Mesendoderm (in vitro differentiated cells): ENCODE measurements at places on chromosomes 7 and 10.
A peak's percentile ranks its signal among the peaks of the same experiment; 100 is the strongest.

DNA sequence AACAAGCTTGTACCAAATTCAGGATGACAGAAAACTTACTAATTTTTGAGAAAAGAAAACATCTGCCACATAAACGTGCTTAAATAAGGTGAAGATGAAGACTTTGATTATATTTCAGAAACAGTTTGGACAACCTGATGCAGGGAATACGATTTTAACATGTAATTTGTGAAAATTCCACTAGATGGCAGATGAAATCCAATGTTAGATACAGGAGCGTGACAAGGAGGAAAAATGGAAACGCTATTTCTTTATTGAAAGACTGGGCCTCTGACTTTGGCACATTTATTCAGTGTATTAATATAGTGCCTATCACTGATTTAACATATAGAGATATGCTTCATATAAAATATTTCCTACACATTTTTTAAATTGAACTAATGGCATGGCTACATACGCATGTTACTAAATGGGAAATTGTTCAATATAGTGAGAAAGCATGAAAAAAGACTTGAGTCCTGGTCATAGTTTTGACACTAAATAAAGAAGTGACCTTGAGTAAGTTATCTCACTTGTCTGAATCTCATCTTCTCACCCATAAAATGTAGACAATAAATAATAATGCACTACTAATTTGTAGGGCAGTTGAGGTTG, 60.7 kb downstream of the CD36 start:
- peak; percentile 50 for DNase-seq

DNA sequence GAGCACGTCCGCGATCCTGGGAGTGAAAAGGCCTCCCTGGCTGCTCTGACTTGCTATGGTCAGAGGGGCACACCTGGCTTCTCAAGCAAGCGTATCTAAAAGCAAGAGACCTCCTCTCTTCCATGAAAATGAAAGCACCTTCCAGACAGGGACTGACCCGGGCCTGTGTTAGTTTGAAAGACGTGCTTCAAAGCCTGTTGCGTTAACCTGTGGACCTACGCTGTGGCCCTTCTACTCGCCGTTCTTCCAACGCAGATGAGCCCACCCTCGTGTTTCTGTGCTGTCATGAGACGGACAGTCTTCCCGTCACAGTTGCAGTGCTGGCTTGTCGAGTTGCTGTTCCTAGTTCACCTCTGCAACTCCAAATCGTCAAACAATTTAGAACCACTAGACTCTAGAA, 15.5 kb upstream of the GDI2 start:
- no peak for DNase-seq

DNA sequence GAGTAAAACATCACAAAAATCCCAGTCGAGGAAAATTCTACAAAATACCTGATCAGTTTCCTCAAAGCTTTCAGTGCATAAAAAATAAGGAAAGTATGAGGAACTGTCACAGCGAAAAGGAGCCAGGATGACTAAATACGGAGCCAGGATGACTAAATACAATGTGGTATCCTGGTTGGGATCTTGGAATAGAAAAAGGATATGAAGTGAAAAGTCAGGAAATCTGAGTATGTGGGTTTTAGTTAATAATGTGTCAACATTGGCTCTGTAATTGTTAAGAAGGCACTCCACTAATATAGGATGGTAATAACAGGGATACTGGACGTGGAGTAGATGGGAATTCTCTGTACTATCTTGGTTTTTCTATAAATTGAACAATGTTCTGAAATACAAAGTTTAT, 175.5 kb downstream of the SUGCT start:
- DNase-seq = no peak

GRCh38 chr7:14235056-14235455, 245.6 kb upstream of the ETV1 start:
- no peak for DNase-seq

DNA sequence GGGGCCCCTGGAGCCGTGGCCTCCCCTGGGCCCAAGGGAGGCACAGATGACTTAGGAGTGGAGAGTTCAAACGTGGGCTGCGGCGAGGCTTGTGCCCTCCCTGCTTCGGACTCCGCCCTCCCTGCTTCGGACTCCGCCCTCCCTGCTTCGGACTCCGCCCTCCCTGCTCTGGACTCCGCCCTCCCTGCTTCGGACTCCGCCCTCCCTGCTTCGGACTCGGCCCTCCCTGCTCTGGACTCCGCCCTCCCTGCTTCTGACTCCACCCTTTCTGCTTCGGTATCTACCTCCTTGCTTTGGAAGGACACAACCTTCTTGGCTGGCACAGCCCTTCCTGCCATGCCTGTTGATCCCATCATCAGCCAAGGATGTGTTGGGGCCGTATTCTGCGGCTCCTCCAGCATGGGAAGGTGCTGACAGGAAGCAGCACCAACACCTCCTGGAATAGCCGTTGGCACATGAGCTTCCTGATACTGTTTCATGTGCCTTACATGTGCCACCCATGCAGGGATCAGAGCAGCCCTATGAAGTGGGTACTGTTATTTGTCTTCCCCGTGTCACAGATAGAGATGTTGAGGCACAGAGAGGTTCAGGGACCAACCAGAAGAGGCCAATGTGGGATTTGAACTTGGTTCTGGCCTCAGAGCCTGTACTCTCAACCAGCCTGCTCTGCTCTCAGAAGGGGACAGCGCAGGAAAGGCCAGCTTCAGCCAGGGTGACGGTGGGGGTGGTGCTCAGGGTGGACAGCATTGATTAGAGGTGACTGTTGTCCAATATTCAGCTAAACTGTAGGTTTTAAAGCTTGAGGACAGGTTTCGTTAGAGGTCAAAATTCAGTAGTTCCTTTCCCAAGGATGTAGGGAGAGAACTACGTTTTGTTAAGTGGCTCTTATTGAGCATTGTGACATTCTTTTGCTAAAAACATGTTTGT, 114.5 kb downstream of the NKX6-2 start:
- no peak for DNase-seq

DNA sequence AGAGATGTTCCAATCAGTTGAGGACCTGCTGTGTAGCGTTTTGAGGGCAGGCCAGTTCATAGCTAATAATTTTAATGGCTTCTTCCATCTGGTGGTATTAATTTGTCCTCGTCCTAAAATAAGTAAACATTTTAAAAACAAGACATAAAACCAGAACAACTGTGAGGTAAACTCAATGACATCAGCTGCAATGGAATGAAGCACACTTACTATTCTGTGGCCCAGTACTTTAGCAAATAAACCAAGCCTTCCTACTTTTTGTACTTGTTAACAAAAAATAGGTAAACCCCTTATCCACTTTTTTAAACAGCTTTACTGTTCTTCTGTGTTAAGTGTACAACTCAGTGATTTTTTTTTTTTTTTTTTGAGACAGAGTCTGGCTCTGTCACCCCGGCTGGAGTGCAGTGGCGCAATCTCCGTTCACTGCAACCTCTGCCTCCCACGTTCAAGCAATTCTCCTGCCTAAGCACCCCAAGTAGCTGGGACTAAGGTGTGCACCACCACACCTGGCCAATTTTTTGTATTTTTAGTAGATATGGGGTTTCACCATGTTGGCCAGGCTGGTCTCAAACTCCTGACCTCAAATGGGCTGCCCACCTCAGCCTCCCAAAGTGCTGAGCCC, 28.9 kb upstream of the FZD1 start:
- no peak for DNase-seq

- no peak for DNase-seq
These were observed 232.2 kb downstream of the DYNC1I1 start for GRCh38 chr7:96004578-96004977.

DNA sequence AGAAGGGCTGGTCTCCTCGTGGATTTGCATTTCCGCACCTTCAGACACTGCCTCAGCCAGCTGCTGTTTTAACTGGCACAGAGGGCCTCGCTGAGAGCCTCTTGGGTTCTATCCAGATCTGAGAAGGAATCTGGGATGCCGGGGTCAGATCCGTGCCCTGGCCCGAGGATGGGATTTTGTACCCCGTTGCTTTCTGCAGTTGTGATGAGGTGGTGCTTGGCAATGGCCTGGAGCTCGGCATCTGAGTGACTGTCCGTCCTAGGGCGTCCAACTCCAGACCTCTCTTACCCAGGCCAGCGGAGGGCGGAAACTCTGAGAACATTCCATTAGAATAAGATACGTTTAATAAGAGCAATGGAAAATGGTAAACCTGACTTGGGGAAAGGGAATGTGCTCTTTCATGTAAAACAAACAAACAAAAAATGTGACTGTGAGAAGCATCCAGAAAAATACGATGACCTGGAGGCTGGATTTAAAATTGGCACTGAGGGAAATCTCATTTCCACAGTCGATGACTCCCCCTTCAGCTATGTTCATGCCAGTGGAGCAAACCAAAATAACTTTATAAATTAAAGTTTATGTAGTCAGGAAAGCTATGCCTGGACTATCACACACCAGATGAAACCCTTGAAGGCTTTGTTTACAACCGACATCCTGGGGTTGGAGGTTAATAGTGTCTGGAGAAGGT, 39.6 kb downstream of the GRK5 start:
- DNase-seq = no peak

- DNase-seq = peak; percentile 45
These were observed 106.7 kb downstream of the CUBN start for GRCh38 chr10:17022896-17023295.

GRCh38 chr7:151395036-151395367, 14.8 kb downstream of the WDR86 start:
- DNase-seq = no peak

DNA sequence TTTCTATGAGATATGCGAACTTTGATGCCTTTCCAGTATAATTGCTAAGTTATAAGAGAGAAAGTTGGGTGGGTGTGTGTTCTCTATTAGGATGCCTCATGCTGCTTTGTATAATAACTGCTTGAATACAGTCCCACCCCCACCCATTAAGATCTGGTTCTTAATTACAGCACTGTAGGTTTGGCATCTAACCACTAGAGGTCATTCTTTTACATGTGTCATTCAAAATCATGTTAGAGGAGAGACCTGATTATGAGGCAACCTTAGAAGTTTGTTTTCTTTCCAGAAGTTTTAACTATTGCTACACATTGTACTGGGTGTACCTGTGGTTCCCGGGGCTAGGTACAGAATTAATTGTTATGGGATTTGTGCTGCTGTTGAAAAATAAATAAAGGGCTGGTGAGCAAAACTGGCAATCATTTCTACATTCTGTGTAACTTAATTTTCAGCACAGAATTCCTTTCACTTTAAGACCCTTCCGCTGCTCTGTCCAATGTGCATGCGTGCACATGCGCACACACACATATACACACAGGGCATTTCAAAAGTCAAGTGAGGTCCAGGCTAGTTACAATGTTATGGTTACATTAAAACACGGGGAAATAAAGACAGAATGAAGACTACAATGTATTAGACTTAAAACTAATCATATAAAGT, 1156.3 kb downstream of the SORCS3 start:
- peak; percentile 56 for DNase-seq

DNA sequence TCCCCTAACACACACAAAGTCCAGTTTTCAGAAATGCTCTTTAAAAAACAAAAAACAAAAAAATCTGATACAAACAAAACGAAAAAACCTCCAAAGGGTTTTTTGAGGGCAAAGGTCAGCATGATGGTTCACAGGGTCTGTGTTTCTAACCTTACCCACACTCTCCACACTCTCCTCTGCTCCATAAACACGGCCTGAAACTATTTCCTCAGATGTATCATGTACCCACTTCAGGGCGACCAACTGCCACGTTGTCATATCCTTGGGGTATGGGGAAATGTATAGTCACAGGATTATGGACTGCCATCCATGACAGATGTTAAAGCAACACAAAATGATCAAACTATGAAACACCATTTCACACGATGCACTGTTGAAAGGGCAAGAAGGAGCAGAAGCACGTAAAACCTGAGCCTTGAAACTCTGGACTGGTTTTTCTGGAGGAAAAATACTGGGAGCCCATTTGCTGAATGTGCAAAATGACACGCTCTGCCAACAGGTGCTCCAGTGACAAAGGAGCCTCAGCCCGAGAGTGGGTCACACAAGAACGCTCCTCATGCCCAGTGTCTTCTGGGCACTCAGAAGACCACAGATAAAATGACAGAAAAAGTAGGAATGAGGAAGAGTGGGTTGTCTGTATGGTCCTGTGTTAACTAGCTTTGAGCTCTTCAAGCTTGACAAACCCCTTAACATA, 15.8 kb downstream of the NAPEPLD start:
- no peak for DNase-seq

DNA sequence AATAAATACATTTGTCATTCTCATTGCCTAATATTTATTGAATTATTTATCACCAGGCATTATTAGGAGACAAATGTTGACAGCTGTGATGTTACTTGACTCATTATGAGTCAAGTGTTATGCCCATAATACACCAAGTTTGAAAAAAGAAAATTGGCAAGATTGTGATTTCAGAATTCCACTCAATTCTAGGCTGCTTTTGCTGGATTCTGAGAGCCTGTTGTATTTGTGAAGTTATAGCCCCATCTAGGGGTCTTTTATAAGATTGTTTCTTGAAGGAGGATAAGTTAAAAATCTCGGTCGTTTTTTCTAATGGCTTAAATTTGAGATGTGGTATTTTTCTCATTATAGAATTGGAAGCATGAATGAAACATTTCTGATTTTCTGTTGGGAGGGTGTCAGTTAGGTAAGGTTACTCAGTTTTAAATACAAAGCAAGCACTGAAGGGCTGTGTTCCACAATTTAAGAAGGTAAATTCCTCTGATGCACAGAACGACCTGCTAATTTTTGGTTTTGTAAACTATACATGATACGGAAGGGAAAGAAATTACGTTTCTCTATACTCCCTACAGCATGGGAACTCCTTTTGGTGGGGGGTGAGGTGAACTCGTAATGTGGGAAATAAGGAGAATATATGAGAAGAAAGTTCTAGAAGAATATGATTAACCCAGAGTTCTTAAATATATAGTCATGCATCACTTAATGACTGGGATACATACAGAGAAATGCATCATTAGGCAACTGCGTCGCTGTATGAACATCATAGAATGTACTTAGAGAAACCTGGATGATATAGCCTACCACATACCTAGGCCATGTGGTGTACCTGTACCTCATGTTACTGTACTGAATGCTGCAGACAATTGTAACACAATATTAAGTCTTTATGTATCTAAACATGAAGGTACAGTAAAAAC, 2.6 kb downstream of the STK31 start:
- peak; percentile 56 for DNase-seq

GRCh38 chr10:115830265-115830970, 442.6 kb downstream of the GFRA1 start:
- DNase-seq = no peak

- no peak for DNase-seq
These were observed 259.3 kb downstream of the ARHGAP12 start for GRCh38 chr10:31669357-31669756.

GRCh38 chr7:98375664-98376063, 25.2 kb downstream of the BAIAP2L1 start:
- no peak for DNase-seq

- no peak for DNase-seq
These were observed 35.9 kb downstream of the SVIL start for GRCh38 chr10:29598851-29599311.

DNA sequence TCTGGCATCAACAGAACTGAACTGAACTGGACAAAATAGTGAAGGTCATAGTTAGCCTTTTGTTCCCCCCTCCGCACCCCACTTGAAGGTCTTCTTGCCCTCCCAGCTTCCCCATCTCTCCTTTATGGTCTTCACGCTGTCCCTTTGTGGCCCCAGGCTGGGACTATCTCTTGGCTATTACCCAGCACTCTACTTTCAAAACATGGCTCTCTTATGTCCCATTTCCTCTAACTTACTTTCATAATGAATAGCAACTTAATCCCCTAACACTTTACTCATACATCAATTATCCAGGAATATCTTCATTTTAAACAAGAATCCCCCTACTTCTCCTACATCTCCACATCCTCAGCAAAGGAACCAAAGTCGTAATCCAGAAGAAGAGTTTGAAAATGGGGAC, 135.3 kb upstream of the ITGB1 start:
- no peak for DNase-seq
